ENCODE measurements at places on chromosomes 6 and 20.
A peak's percentile ranks its signal among the peaks of the same experiment; 100 is the strongest.

GRCh38 chr6:5123296-5124143 is 38.4 kb downstream of the PPP1R3G start:
- DNase-seq: no peak

DNA sequence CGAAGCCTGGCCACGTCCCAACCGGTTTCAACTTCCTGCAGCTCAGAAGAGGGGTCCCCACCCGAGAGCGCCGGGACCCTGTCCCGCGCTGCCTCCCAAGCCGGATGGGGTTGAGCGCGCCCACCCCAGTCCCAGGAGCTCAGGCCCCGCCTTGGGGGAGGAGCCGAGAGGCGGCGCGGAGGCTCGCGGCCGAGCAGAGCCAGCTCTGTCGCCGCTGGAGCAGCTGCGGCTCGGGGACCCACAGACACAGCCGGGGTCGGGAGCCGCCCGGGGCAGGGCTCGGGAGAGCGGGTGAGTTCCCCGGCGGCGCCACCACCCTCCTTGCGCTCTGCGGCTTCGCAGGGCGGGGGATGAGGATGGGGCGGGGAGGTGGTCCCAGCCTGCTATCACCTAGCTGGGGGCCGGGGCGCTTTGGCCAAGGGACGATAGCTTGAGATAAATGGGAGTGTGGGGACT is at the start of gene PPP1R16B:
Gene PPP1R16B, plus strand, starts transcription at position 196 of the 456 bp plus-strand sequence. CDS start 30,229 bp downstream, outside the sequence.
- peak; percentile 83 for DNase-seq

GRCh38 chr6:31268836-31269235 is 3.1 kb downstream of the HLA-C start:
- DNase-seq: no peak

- no peak for DNase-seq
Observed at GRCh38 chr20:55070001-55070400, 594.6 kb downstream of the DOK5 start.

DNA sequence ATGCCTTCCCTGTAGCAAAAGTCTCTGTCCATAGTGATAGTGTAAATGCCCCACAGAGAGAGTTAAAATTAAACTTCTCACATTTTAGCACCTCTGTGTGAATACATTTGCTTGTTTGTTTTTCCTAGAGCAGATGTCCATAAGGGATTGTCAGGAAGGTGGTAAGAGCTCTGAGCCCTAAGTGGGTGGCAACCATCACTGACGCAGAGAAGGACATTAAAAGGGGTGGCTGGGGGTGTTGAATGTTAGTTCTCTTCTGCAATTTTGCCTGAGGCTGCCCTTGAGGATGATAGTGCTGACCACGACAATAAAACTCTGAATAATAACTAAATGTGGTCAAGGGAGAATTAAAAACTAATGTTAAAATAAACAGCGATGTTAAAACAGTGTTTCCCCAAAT is 174.3 kb upstream of the ID4 start:
- no peak for DNase-seq

DNA sequence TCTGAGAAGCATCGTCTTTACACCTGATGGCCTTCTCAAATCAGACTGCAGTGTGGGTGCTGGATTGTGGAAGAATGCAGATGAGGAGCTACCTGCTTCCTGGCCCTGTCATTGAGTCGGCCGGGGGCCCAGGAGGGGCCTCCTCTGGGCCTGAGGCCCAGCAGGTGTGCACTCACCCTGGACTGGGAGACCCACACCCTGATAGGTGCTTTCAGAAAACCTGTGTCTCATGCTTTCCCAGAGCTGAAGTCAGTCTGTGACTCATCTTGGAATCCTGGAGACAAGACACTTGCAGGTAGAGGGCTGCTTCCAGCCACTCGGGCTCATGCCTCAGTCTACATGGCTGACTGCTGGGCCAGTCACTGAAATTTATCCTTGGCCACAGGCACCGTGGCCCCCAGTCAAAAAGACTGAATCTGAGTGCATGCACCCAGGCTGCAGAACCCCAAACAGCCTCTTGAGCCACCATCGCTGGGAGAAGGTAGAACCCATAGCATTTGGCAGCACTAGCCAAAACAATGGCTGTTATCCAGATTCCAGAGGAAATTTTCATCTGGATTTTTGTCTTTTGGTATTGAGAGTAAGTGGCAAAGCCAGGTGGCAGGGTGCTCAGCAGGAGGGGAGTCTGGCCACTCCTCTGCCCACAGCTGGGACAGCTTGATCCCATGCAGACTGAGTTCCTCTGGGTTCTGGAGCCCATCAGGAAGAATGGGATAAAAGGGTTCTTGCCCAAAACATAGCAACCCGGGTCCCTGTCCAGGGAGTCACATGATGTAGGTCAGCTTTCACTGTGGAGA is 182.0 kb upstream of the CST7 start:
- no peak for DNase-seq
